Activated T-cell treated with anti-CD3 and anti-CD28 coated beads, Interleukin-2, amount 50 U/mL, for 48 hours (primary cell): ENCODE measurements at places on chromosomes 7 and 10.

DNA sequence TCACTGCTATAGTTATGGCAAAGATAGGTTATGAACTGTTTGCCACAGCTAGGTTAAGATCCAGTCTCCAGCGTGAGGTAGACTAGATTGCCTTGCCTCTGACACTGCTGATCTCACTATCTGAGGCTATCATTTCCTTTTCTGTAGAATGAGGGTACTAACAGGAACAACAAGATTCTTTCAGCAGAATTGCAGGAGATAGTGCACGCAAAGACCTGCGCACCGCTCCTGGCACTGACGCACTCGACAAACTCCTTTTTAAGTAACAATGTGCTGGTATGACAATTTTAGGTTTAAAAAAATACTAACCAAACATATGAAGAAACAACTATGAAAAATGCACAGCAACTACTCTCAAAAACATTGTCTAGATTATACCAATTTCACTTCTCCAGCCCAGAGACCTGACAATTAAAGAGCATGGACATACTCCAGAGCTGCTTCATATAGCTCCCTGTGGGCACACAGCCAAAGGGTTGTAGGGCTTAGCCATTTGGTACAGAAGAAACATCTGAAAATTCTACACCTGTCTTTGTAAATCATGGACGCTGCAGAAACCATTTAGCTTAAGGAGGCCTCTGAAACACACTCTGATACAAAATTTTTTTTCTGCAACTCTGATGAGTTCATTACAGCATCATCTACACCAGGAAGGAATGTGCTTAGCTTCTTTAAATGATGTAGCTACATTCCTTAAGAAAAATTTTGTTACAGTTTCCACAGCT is 7.8 kb downstream of the ADAM12 start:
- DNase-seq = no peak

DNA sequence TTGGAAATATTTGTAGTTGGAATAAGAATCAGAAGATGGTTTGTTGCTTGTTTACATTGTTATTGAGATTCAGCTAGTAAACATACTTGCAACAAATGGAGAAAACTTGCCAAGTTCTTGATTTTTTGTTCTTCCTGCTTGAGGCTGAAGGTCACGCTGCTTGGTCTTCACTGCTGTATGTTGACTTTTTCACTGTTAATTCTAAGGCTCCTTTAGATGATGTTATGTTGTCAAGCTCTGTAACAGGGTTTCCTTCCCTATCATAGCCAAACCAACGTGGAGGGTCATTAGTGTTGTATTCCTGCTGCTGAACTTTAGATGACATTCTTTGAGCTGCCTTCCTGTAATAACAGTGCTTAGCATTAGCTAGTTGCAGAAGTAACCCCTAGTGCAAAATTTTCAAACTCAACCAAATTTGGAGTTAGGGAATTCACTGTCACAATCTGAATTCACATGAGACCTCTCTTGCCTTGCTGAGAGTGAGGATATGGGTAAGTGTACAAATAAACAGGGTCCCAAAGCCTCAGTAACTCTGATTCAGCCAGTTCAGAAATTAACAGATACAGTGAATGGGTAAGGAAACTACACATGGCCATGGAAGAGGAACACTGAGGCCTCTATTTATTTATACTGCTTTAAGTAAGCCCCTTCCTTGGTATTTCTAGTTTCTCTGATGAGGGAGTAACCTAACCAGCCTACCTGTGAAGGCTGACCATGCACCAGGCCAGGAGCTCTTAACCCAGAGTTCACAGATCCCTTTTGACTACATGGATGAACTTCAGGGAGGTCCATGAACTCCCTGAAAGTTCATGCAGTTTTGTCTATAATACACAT is 64.6 kb downstream of the FAM185A start:
- DNase-seq = no peak

GRCh38 chr7:71584256-71584655 is 452.3 kb downstream of the GALNT17 start:
- no peak for DNase-seq

- no peak for DNase-seq
These were observed 179.8 kb downstream of the CXCL12 start for GRCh38 chr10:44205067-44205466.

GRCh38 chr10:126997801-126998590 is 92.8 kb downstream of the DOCK1 start:
- no peak for DNase-seq
